ENCODE measurements at places on chromosomes 12 and 14.

DNA sequence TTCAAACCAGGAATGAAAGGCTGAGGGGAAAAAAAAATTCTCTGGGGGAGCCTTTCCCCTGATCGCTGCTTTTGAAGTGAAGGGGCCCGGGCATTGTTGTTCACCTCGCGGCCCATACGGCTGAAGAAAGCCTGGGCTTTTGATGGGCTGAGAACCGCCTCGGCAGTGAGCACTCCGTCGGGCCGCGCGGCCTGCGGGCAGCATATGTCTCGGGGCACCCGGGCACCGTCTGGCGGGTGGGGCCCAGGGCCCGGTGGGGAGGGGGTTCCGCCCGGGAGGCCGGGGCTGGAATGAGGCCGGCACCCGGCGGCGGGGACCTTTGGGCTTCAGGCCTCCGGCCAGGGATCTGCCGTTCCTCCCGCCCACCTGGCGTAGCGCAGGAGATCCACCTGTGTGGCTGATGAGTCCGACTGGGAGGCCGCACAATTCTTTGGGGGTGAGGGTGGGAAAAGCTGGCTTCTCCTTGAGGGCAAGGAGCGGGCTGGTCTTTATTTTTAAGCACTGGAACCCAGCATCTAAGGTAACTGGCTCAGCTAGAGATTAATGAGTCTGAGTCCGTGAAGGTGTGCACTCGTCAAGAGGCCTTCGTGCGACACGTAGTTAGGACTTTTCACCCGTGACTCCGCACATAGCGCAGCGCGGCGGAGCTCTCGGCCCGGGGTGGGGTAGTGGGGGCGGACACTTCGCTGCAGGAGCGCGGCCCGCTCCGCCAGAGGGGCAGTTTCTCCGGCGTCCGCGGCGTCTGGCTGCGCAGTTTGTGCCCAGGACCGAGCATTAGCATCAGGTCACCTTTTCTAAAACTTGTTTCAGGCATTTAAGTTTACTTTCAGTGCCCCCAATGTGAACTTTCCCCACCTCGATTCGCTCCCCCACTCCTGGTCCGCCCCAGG lies 10.6 kb downstream of the FOXA1 start:
- DNase-seq: no peak

DNA sequence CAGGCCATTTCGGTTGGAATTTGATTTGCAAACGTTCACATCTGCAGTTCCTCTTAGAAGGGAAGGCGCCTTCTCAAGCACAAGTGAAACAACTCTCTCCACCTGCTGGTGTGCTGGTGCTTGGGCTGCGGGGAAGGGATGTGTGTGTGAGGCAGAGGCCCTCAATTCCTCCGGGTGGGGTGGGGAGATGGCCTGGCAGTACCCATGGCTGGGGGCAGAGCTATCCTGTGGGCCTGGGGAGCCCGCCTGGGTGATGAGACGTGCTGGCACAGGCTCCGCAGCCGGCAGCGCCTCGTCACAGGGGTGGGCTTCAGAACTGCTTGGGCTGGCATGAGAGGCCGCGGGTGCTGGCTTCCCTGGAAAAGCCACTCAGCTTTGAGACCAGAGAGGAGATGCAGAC lies 28.9 kb upstream of the TDRD9 start:
- DNase-seq: no peak

DNA sequence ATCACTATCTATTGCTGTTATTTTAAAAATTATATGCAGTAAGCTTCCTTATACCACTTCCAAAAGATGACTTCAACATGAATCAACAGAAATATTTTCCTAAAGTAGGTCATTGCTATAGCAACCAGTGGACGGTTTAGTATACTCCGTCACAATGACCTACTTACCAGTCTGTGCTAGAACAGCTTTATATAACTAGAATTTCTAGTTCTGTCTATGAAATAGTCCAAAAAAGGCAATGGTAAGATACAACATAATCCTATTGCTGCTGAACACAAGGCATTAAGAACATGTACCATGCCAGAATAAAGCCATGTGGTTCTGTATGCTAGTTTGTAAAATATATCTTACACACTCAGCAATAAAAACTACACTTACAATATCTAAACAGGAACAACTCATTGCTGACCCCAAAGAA lies 40.7 kb upstream of the MTERF2 start:
- no peak for DNase-seq

- DNase-seq: no peak
These were observed 32.3 kb downstream of the BCL11B start for GRCh38 chr14:99239661-99240092.

GRCh38 chr12:69073035-69073434 lies 140.1 kb upstream of the CPM start:
- no peak for DNase-seq

DNA sequence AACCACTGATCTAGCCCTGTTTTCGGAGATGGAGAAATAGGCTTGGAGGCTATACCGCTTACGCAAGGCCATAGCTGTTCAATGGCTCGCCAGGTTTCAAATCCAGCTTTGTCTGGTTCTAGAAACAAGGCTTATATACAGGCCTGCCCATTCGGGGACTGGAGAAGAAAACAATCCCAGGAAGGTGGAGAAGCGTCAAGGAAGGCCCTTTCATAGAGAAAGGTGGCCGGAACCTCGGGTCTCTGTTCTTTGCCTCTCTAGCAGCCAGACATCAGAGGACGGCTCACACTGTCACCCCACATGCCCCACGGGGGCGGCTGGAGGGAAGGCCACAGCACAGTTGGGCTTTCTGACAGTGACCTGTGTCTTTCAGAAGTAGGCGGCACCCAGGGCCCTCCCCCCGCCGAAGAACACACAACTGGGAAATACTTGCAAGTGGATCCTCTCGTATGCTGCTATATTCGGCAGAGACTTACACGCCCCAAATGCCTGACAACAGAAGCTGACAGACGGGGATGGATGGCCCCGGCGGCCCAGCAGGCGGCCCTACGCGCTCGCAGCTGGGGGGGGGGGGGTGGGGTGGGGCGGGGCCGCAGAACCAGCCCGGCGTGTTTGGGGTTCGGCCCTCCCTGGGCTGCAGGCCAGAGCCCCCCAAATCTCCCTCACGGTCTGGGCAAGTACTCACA lies 4.5 kb upstream of the SETD1B start:
- DNase-seq: no peak

DNA sequence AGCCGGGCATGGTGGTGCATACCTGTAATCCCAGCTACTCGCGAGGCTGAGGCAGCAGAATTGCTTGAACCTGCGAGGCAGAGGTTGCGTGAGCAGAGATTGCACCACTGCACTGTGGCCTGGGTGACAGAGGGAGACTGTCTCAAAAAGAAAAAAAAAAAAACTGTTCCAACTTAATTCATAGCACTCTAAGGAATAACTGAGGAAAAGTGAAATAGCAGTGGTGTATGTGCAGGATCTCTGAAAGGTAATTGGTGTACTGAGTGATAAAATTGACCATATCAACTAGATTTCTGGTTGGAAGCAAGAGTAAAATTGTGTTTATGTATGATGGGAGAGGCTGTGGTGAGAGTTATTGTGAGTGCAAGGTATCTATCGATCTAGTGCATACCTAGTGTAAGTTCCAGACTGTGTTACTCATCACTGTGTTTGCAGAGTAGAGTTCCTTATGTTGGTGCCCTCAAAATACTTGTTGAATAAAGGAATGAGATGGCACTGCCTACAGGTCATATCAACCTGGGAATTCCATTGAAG lies 6.3 kb downstream of the CAND1 start:
- DNase-seq: no peak

GRCh38 chr14:99148861-99149610 lies 123.0 kb downstream of the BCL11B start:
- DNase-seq: no peak

Measured in stimulated activated CD4-positive, alpha-beta T cell treated with anti-CD3 and anti-CD28 coated beads, Interleukin-4, amount 100 ng/mL, for 4 hours (primary cell).